ENCODE measurements at places on chromosomes 2 and 18.

GRCh38 chr18:7388741-7389140 is 157.9 kb downstream of the LRRC30 start:
- no peak for DNase-seq

- DNase-seq = no peak
These were observed 44.4 kb upstream of the BZW1 start for GRCh38 chr2:200767111-200767885.

- no peak for DNase-seq
These were observed 178.0 kb downstream of the ASXL3 start for GRCh38 chr18:33755931-33756560.

DNA sequence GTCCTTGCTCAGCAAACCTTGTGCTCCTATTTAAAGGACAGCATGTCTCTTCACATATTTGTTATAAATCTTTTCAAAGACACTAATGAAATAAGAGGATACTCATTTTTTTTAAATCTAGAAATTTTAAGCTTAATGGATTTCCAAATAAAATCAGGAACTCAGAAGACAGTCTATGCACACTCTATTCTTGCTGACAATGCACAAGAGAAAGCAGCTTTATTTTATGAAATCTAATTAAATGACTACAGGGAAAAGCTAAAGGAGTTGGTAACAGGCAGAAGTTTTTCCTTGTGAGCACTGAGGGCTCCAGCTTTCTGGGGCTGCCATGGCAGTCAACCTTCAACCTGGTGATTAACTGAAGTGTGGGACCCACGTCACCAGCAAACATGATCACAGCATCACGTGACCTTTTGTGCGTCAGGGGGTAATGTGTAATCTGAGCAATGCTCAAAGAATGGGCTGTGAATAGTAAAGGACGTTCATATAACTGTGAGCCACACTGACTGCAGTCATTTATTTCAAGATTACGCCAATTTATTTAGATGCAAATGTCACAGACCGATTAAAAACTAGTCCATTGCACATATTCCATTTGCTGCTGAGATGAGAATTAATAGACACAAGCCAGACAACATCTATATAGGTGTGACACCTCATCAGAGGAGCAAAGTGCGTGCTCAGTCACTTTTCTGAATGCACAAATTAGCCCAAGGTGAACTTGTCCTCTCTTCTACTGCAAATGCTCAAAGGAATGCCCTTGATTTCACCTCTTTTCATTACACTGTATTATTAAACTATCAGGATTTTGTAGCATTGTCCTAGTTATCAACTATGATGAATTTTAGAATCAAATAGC is 11.6 kb upstream of the DNER start:
- no peak for DNase-seq

GRCh38 chr2:81213598-81213997 is 909.0 kb upstream of the LRRTM1 start:
- DNase-seq = no peak

- no peak for DNase-seq
These were observed 79.4 kb upstream of the DNAJC10 start for GRCh38 chr2:182636699-182637098.

- DNase-seq = no peak
These were observed 5.5 kb downstream of the RALB start for GRCh38 chr2:120258196-120258595.

- no peak for DNase-seq
These were observed 22.5 kb upstream of the SALL3 start for GRCh38 chr18:78957140-78957539.

- no peak for DNase-seq
These were observed 17.3 kb downstream of the NFATC1 start for GRCh38 chr18:79413025-79413424.

DNA sequence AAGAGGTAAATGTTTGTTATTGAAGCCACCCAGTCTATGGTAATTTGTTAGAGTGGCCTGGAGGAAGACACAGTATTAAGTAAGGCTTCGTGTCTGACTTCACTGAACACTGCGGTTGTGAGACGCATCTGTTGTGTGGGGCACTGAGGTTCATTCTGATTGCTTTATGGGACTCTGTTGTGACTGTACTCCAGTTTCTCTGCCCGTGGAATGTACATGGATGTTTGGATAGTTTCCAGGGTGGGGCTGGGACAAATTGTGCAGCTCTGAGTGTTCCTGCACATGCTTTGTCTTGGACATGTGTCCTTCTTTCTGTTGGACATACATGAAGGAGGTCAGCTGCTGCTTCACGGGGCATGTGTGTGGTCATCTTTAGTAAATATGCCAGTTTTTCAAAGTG is 58.6 kb downstream of the ODC1 start:
- no peak for DNase-seq

- DNase-seq = no peak
These were observed 230.2 kb downstream of the ZNF516 start for GRCh38 chr18:76264876-76265250.

- DNase-seq = no peak
These were observed 133.3 kb downstream of the OSR1 start for GRCh38 chr2:19225126-19225525.

- no peak for DNase-seq
These were observed 107.9 kb upstream of the DLX2 start for GRCh38 chr2:172210599-172210998.
